RPMI7951 (cell line): ENCODE measurements at places on chromosomes 3 and 15.
A peak's percentile ranks its signal among the peaks of the same experiment; 100 is the strongest.

DNA sequence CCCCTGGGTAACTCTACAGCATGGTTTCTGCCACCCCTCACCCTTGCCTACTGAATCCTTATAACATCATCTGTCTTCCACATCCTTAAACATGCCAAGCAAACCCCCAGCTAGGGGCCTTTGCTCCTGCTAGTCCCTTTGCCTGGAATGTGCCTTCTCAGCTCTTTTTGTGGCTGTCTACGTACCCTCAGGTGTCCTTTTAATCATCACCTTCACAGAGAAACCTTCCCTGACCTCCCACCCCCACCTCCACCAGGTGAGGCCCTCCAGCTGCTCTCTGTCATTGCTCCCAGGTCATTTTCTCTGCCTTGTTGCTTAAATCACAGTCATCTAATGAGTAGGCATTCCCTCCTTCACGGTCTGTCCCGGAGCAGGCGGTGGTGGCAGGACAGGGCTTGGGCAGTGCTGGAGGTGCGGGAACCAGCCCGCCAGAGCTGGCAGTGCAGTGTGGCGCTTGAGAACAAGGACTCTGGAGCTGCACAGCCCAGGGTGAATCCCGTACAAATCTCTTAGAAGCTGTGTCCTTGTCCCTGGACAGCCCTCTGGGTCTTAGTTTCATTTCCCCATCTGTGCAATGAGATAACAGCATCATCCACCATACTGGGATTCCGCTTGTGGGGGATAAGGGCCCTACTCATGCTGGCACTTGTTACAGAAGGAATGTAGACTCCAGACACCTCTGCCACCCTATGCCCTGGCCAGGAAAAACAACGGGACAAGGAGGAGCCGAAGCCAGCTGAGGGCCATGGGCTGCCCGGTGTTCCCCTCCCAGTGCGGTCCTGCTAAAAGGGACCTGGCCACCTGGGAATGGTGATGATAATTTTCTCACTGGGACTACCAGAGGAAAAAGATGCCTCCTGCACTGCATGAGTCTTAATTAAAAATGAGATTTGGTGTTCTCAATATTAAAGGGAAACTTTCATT is 52.1 kb upstream of the IQSEC1 start:
- DNase-seq = no peak

DNA sequence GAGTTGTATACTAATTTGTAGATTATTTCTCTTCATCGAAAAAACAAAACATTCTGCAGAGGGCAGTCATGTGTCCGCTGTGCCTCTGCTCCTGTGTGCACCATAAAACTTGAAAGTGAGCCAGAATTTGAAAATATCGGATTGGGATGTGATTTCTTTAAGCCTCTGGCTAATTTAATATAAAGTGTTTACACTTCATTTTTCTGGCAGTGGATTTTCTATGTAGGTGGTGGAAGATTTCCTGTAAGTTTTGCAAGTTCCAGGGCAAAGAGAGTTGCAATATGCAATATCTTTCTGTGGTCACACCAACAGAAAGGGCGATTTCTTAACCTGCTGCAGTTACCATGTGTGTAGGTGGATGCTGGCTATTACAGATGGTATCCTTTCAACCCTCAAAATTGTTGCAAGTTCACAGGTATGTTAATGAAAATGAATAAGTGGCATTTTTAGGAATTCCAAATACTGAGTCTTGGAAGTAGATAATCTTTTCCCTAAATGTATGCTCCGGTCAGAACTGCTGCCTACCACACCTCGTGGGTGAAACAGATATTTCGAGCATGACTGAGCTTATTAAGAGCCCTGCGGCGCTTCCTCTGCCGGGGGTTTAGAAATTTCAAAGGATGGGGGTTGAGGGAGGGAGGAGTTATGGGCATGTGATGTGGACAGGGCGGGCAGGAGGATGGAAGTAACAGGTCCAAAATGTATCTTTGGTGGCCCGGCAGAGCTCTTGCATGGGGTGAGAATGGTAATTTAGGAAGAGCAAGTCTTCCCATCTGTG is 134.0 kb downstream of the PGPEP1L start:
- peak; percentile 95 for DNase-seq

GRCh38 chr3:77915336-77915735 is 875.4 kb downstream of the ROBO2 start:
- no peak for DNase-seq

- no peak for DNase-seq
Observed at GRCh38 chr3:124316034-124316287, 324.0 kb upstream of the ROPN1 start.

DNA sequence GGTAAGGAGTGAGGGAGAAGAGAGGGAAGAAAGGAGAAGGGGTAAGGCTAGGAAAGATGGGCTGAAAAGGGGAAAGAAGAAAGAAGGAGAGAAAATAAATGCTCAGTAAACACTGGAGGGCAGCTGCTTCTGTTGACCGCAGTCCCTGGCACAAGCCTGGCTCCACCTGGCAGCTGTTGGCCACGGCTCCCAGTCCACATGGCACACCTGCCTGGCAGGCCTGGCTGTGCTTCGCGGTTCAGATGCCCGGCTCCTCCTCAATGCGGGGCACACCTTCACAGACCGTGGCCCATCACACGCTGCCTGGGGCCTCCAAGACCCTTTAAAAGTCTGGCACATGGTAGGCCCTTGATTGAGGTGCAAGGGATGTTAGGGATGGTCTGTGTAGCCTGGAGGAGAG is 516.8 kb upstream of the PROK2 start:
- no peak for DNase-seq

DNA sequence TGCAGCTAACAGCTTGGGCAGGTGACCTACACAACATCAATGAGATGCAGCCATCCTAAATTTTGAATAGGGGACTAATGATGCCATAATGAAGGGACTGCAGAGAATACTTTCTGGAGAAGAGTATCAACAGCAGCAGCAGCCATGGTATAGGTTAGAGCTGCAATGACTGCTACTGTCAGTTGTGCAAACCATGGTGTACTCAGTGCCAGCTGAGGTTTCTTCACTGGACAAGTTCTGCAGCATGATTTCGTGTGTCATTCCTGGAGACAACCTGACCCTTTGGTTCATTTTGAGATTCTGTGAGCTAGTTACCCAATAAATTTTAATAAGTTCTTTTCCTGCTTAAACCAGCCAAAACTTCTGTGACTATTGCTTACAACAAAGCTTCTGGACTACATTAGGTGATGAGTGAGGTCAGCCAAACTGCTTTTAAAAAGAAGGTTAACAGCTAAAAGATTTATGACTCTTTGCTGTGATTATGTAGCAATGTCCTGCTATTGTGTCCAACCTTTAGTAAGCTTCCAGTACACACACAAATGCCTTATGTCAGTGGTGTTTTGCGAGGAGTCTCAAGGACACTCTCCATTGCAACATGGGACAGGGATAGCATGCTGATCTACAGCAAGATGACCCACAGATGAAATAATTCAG is 4.8 kb upstream of the DAZL start:
- no peak for DNase-seq

DNA sequence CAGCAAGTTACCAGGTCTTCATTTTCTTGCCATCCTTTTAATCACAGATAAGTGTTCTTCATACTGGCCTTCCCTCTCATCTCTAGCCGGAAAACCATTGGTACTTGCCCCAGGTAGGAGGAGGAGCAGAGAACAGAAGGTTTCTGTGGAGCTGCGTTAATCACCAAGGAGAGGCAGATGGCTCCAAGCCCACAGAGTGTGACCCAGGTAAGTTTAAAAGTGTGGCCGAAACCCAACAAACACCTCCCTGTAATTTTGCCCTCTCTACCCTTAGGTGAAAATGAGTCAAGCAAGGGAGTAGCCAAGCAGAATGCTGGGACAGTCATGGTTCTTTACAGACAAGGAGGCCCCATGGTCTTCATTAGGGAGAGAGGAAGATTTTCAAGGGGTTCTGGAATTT is 37.3 kb downstream of the NFKBIZ start:
- DNase-seq = no peak

GRCh38 chr3:25468866-25469319 is 40.8 kb downstream of the RARB start:
- DNase-seq = peak; percentile 96

GRCh38 chr15:75840659-75841058 is 2.6 kb upstream of the UBE2Q2 start:
- DNase-seq = peak; percentile 82

DNA sequence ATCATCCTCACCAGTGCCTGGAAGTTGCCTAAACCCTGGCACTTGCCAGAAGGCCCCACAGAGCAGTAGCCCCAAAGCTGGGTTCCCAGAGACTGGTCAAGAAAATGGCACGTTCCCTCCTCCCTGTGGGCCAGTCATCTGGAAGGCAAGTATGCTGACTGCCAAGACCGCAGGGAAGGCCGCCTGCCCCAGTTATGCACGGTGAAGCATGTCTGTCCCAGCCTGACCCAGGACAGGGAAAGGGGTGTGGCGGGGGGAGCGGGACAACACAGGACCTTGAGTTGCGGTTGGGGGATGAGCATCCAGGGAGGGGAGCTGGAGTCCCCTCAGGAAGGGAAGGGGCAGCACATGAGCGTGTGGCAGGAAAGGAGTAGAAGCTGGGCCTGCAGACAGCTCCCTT is 33.0 kb downstream of the RBPMS2 start:
- DNase-seq = no peak

DNA sequence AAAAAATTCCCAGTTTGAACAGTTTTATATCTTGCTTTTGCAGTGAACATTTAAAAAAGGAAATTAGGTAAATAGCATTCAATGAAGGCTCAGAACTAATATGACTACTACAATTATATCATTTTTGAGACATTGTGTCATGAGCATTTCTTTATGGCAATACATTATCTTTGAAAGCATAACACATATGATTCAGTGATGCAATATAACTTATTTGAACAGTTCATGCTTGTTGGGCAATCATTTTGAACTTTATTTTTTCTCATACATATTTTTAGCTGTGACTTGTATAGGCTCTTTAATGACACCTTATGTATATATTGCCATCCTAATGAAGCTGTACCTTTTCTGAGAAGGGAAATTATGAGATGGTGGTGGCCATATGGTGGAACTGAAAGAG is 828.6 kb upstream of the NR2F2 start:
- DNase-seq = no peak

DNA sequence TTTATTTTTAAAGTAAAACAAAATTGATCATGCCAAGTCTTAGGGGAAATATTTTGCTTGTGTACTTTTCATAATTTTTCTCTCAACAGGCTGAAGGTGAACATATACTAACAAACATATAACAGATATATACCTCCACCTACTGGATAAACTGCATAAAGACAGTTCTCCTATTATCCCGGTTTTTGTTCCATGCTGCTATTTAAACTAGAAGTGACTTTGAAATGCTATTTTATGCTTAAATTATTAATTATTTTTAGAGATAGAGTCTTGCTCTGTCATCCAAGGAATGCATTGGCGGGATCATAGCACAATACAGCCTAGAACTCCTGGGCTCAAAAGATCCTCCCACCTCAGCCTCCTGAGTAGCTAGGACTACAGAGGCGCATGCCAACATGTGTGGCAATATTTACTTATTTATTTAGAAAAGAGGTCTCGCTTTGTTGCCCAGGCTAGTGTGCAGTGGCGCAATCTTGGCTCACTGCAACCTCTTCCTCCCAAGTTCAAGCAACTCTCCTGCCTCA is 49.8 kb downstream of the ST3GAL6 start:
- peak; percentile 46 for DNase-seq

GRCh38 chr15:52134502-52135144 is 22.0 kb upstream of the BCL2L10 start:
- no peak for DNase-seq

GRCh38 chr15:36579792-36580431 is 486 bp downstream of the CDIN1 start:
- DNase-seq = peak; percentile 47

GRCh38 chr3:148208975-148209374 is 488.7 kb upstream of the AGTR1 start:
- DNase-seq = no peak

DNA sequence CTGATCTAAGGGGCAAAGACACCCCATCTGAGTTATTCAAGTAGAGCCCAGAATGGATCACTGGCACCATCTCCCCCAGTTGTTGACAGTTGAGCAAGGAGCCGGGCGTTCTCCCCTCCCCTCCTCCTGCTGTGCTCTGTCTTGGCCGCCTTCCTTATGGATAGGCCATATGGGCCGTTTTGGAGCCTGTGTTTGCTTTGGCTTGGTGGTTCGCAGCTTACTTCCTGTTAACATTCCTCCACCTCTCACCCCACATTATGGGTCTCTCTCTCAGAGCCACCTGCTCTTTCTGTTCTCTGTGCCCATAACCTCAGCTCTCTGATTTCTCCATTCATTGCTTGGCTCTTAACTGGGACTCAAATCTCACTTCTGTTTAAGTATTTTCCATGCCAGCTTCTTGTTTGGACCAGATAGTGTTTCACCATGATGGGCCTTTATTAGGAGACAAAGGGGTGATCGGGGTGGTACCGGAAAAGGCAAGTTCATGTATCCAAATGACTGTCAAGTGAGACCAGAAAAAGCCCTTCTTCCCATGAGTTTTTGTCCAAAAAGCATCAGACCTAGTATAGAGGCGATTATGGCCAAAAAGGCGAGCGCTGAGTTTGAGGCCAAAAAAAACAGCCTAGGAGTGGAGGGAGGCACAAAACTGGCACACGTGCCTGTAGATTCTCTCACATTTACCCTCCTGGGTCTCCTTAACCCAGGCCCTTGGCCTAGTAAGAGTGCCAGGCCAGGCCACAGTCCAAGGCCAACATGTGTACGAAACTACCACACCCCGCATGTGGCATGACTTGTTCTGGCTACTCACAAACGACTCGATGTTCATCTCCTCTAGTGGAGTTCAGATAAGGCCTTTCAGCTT is 62.6 kb downstream of the DUT start:
- no peak for DNase-seq

GRCh38 chr3:24367664-24368264 is 126.9 kb downstream of the THRB start:
- peak; percentile 39 for DNase-seq

DNA sequence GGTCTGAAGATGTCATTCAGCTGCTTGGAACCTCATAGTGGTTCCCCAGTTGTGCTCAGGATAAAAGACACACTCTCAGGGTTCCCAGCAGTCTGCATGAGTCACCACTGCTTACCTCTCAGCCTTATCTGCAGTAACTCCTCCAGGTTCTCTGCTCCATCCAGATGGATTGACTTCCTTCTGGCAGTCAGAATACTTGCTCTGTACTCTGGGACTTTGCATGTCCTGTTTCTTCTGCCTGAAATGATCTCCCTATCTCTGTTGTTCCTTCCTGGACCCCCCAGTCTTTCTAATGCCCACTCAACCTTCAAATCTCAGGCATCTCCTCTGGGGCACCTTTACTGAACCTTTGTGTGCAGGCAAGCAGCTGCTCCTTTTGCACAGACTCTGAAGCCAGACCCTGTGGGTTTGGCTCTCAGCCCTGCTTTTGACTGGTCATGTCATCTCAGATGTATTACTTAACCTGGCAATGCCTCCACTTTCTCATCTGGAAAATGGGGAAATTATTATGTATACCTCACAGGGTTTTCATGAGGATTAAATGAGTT is 38.4 kb downstream of the ITPR1 start:
- peak; percentile 35 for DNase-seq

- no peak for DNase-seq
Observed at GRCh38 chr15:27449941-27450340, 479.0 kb downstream of the GABRG3 start.

DNA sequence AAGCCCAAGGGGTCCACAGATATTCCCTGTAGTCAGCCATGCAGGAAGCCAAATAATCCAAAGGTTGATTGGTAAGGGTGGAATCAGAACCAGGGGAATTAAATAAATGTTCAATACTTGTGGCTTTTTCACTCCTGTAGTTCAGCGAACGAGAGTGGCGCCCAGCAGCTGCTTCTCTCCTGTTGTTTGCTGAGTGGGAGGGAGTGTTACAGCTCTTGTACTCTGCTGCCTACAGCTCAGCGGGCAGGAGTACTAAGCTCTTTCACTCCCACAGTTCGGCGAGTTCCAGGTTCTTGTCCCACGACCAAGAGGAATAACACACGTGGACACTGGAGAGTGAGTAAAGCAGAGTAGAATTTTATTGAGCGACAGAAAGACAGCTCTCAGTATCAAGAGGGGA is 105.9 kb downstream of the MOBP start:
- DNase-seq = no peak
